ENCODE measurements at places on chromosomes 4 and X.

DNA sequence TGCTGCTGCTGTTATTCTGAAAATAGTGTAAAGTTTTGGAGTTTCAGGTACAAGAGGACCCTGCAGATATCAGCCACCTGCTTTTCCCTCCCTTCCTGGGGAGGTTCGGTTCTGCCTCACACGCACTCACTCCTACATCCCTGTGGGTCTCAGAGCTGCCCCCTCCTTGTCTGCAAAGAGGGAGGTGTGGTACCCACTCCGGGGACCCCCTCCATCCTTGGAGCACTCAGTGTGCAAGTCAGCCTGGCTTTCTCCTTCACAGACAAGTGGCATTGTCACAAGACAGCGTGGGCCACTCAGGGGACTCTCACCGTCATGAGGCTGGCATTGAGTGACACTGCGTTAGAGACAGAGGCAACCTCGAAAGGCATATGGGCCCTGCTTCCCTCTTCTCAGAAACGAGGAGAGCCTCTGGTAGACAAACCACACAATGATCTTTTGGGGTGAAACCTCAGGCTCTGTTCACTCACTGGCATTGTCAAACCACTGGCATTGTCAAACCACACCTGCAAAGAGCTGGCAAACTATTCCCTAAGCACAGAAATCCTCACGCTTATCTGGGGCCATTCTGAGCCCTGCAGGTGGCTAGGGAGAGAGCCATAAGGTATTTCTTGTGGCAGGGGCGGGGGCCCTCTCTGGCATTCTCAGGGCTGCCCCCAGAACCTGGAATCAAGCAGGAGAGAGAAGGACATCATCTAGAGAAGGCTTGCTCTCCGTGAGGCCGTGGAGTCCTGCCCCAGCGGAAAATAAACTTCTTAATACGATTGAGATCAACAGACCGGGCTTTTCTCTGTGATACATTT, 285.0 kb downstream of the SHOX start:
- DNase-seq = no peak

GRCh38 chr4:88799900-88800299, 102.3 kb upstream of the NAP1L5 start:
- DNase-seq = no peak

DNA sequence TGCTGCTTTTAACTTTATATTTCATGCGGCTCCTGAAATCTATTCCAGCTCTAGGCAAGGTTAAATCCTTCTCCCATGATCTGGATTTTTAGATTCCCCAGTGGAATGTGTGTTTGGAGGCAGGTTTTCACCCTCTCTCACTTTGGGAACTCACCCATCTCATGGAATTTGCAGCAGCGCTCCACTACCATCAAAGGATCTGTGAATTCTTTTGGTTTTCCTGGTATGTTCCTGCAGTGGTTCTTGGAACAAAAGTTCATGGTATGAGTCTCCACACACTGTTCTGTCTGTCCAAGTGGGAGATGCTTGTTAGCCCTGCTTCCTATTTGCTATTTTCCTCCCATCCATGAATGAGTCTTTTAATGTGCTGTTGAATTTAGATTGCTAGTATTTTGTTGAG, 14.0 kb downstream of the APOOL start:
- no peak for DNase-seq

- DNase-seq = no peak
Measured at GRCh38 chrX:136347706-136348105, 46.9 kb downstream of the ADGRG4 start.

Data from T-helper 1 cell (primary cell).